ENCODE measurements at places on chromosomes 5 and 9.

GRCh38 chr5:98975682-98976407, 47.0 kb upstream of the CHD1 start:
- DNase-seq: no peak

GRCh38 chr9:37947471-37947870, 43.5 kb upstream of the SLC25A51 start:
- DNase-seq: no peak

- DNase-seq: no peak
Measured at GRCh38 chr9:2043881-2044462, 28.8 kb downstream of the SMARCA2 start.

DNA sequence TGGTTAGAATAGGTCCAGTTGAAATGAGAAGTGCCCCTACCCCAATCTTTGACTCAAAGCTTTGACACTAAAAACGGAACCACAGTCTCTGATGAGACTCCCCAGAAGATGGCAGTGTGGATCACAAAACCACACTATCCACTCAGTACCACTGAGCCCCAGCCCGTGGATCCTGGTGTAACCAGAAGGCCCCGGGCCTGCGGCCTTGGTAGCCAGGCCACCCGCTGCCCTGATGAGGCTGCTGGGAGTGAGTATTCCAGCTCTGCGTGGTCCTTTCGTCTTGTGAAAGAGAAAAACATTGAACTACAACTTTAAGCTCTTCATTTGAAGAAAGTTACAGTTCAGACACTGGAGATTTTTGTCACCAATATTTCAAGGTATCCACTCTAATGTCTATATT, 42.2 kb upstream of the FBP1 start:
- DNase-seq: no peak

- DNase-seq: no peak
Measured at GRCh38 chr5:7897014-7897600, 28.2 kb downstream of the MTRR start.

GRCh38 chr9:98600631-98601030, 108.1 kb downstream of the GABBR2 start:
- DNase-seq: no peak

DNA sequence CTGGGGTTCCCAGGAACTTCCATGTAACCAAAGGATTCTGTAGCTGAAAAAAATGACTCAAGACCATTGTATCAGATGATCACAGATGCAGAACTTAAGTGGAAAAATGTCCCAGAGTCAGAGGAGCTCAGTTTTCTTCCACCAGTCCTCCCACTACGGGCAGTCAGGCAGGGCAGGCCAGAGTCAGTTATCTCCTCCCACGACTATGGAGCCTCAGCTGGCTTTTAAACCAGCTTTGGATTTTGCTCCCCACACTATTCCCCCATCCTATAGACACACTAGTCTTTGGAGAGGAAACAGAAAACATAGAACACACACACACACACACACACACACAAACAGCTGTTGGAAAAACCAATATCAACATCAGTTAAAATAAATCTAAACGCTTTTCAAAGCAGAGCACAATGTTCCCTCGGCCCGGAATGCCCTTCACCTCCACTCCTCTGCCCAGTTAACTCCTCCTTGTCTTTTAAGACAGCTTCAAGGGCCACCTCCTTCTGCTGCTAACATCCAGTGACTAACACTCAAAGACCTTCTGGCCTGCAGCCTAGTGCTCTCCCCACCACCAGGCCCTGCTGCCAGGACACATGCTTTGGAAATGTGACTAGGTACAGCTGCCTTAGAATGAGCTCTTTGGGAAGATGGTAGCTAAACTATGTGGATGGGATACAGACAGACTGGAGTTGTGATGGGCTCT, 56.8 kb downstream of the NIPAL4 start:
- no peak for DNase-seq

DNA sequence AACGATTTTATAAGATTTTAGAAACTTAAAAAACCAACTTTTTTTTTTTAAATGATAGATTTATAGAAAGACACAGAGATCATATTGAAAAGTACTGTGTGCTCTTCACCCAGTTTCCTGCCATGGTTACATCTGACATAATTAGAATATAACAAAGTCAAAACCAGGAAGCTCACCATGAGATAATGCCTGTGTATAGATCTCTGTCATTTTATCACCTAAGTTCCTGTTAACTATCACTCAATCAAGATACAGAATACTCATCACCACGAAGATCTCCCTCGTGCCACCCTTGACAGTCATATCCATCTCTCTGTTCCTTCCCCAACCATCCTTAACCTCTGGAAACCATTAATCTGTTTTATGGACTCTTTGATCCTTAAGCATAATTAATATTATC, 39.1 kb downstream of the POC5 start:
- no peak for DNase-seq

GRCh38 chr5:157165261-157165660, 803 bp downstream of the GARIN3 start:
- no peak for DNase-seq

DNA sequence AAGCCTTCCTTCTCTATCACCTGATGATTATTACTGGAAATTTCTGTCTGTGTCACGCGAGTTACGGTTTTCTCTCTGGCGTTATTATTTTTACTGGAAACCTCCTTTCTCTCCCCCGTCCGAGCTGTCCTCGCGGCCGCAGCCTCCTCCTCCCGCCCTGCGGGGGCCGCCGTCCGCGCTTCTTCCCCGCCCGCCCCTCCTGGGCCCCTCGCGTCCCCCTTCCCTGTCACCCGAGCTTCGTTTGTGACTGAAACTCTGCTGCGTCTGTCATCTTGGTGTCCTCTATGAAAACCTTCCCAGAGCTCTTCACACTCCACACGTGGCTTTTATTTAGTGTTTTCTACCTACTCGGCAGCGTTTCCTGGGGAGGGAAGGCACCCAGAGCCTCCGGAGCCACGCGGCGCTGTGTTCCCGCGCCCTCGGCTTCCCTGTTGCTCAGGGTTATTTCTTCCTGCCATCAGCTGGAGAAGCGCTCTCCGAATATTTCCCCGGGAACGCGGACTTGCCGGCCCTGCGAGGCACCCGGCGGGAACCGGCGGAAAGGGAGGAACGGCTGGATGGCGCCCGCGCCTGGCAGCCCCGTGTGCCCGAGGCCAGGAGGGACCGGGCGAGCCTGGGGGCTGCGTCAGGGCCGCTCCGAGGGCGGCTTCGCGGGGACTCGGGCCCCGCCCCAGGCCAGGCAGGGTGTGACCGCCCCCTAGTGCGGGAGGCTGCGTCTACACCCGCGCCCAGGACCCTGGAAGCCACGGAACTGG, 33.9 kb downstream of the TRIP13 start:
- no peak for DNase-seq

- no peak for DNase-seq
Measured at GRCh38 chr5:181005791-181006190, 17.1 kb downstream of the BTNL3 start.

DNA sequence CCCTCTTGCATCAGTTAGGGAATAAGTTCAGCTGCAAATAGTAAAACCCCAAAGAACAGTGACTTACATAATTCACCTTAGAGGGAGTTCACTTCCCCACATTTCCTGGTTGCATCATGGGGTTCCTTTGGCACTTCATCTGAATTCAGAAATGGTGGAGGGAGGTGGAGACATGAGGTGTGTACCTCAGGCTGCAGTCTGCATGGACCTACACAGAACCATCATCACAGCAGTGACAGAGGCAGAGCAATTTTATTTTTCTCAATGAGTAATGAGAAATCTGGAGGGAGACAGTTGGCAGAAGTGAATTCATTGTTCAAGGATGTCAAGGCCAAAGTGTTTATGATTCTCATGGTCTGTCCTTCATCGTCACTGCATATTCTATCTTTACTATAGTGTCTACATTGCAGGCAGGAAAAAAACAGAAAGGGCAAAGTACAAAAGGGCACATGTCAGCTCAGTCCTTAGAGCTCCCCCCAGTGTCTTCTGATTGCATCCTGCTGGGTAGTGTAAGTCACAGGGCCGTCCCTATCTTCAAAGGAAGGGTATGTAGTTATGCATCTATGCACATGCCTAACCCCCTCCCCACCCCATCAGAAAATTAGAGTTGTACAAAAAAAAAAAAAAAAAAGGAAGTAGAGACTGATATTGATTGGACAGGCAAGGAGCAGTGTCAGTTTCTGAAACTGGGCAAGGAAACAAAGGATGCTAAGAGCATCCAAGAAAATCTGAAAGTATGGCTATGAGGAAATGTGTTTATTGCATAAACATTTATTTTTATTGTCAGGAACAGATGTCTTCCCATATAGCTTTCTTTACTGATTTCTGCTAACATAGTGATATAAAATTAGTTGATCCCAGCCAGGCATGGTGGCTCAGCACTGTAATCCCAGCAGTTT, 132.7 kb upstream of the APC start:
- no peak for DNase-seq

DNA sequence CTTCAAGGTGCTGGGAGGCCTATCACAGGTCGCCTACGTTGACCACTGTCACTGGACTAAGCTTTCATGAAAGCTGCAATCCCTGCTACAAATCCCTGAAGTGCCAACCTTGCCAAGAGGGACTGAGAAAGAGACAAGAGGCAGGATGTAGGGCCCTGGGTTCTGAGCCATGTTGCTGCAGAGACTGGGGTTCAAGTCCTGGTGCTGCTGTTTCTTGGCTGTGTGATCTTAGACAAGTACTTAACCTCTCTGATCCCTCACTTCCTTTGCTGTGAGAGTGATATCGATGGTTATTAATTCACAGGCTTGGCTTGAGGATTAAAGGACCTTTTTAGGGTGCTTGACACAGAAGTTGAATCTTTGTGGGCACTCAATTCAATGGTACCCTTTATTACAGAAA, 15.5 kb downstream of the CSF1R start:
- no peak for DNase-seq

GRCh38 chr5:41871852-41872251, 1.6 kb upstream of the OXCT1 start:
- DNase-seq: no peak

DNA sequence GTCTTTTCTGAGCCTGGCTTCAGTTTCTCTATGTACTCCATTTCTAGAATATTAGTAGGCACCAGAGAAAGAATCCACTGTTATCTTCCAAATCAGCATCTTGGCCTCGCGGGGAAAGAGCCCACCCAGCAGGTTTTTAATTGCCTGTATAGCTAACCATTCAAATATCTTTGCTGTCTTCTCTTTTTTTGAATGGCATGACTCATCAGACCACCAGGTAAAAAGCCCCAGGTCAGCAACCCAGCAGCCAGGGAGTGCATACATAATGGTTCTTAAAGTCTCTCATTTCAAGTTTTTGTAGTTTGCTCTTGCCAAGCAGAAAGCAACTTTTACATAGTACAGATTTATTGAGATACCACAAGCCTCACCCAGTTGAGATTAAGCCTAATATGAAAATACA, 50.7 kb downstream of the TMEM167A start:
- no peak for DNase-seq

DNA sequence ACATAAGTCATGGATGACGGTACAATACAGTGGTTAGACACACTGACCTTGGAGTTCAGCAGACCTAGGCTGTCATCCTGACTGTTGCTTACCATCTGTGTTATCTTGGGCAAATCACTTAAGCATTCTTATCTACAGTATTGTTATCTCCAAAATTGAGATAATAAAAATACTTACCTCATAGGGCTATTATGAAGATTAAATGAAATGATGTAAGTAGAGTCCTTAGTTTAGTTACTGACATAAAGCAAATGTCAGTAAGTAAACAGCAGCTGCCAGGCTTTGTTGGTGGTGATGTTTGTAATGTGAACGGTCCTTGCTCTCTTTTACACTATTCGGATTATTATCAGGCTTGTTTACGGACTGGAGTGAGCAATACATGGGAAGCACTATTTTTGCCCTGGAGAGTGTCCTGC, 107.3 kb upstream of the DPYSL3 start:
- no peak for DNase-seq

DNA sequence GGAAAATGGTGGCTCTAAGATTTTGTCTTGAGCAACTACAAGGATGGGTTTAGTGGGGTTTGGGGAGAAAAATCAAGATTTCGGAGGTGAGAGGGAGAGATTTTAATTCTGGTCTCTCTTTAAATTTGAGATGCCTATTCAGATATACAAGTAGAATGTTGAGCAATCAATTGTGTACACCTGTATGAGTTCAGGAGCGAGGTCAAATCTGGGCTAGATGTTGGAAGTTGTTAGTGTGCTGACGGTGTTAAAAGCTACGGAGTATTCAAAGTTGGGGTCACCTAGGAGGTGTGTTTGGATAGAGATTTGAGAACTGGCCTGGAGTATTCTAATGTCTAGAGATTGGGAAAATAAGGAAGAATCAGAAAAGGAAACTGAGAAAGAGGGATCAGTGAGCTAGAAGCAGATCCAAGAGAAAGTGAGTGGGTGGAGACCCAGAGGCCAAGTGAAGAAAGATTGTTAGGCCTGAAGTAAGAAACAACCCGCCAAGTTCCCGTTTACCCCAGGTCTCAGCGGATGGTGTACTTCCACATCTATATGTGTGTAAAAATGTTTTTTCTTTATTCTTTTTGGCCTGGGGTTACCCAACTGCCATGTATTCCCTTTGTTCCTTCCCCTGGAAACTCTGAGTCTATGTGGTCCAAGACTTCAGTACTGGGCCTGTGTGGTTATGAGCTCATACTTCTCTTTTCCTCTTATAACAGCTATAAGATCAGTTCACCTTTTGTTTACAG, 11.9 kb upstream of the ARHGAP26 start:
- DNase-seq: no peak

- DNase-seq: no peak
Measured at GRCh38 chr5:139133282-139133681, 64.9 kb downstream of the SIL1 start.

- no peak for DNase-seq
Measured at GRCh38 chr9:71144495-71144894, 23.1 kb upstream of the TRPM3 start.

- DNase-seq: no peak
Measured at GRCh38 chr5:100872408-100873190, 30.5 kb downstream of the ST8SIA4 start.

DNA sequence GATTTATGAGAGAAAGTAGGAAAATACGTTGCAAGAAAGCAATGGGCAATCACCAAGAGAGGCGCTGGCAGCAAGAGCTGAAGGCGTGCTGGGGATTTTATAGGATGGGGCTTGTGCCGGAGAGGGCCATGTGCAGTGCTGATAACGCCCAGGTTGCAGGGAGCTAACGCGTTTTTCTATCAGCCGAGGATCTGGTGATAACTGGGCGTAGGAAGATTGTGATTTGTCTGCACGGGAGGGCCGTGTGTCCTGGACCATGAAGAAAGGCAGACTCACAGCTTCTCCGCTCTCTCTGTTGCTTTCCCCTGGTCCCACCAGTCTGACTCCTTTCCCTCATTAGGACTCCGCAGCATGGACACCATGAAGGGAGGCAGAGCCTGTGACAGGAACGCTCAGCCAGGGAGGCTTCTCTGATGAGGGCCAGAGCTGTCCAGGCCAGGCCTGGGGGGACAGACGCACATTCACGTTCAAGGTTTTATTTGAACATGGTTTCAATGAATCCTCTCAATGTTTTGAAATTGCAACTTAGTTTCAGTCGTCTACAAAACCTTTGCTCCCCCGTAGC, 11.9 kb upstream of the CACNA1B start:
- no peak for DNase-seq

DNA sequence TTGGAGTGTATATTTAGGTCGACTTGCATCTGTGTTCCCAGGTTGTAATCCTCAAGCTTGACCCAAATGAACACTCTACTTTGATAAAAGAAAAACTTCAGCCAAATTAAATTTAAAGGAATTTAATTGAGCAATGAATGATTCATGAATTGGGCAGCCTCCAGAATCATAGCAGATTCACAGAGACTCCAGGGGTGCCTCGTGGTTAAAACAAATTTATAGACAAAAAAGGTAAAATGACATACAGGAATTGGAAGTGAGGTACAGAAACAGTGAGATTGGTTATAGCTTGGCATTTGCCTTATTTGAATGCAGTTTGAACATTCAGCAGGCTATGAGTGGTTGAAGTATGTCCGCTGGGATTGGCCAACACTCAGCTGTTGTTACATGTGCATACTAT, 21.6 kb upstream of the SPATA31D4 start:
- DNase-seq: no peak

- no peak for DNase-seq
Measured at GRCh38 chr5:122674385-122674784, 100.5 kb upstream of the SNX2 start.

All from NCI-H1417 treated with DMSO at 0.1 percent for 48 hours (cell line).